ENCODE measurements at places on chromosomes 1 and 21.

DNA sequence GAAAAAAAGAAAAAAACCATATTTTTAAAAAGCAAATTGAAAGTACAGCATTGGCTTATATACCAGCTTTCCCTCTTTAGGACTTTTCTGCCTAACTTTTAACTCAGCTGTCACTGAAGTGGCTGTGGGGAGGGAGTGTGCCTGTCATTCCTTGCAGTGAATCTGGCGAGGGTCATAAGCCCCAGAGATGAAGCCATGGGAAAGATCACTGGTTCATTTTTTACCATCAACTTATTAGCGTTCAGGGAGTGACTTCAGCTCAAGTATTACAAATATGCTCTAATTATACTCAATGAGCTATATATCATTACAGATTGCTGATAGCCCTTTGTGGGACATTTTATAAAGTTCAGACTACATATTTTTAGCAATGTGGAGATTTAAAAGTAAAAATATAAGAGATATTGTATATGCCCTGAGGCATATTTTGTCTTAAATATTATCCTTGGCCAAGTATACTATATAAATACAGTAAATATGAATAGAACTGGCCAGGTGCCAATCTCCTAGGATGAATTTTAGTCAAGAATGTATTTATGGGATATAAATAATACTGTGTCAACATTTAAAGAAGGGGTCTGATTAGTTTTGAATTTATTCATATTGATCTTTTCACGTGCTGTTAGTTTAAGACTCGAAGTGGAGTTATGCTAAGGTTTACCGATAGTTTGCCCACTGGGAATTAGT is 4.4 kb downstream of the TGFB2 start:
- DNase-seq: no peak

DNA sequence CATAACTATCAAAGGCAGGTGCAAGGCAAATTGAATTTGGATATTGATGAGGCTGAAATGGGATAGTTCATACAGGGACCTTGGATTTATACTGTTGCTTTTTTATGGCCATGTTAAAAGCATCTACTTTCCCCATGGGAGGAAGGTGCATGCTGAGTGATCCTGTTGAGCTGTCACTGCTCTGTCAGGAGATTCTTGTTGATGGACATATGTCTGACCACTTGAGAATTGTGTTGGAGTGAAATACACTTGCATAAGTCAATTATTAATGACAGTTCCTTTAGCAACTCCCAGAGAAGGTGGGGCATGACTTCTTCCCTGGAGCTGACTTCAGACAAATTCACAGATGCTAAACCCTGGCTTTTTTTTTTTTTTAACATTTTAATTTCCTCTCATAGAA is 58.4 kb upstream of the DYNLT5 start:
- peak; percentile 19 for DNase-seq

DNA sequence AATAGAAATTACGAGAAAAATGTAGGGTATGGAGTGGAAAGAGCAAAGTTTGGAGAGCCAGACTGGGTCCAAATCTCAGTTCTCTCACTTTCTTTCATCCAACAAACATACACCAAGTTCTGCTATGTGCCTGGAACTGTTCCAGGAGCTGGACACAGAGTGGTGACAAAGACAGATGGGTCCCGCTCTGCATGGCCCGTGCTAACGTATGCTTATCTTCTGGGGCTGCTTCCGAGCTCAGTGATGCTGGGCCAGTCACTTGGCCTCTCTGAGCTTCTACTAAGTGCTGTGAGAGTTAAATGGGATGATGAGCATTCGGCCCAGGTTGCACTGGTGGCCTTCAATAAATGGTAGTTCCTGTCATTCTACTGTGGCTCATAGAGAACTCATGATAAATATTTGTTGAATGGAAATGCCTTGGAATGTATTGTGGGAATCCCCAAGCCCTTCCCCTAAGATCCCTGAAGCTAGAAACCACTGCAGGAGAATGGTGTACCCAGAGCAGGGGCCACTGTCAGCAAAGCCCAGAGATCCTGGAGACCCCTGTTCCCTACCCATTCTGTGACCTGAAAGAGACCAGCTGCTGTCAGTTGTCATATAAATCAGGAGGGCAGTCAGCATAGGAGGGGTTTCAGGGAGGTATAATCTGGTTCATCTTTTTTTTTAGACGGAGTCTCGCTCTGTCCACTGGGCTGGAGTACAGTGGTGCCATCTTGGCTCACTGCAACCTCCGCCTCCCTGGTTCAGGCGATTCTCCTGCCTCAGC is 3.8 kb downstream of the LEMD1 start:
- no peak for DNase-seq

DNA sequence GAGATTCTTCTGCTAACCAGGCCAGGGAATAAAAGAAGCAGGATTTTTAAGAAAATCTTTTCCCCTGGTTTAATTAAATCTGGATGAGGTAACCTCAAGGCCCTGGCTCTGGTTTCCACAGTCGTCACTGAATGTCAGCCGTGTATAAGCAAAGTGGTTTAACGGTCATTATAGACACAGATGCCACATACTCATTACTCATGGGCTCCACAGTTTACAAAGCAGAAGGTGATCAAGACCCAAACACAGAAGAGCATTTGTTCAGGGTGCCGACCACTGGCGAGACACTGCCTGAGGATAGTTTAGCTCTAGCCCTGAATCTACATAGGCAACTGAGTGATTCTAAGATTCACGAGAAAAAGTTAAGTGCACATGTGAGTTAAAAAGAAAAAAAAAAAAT is 27.8 kb upstream of the RAP1GAP start:
- DNase-seq: no peak

DNA sequence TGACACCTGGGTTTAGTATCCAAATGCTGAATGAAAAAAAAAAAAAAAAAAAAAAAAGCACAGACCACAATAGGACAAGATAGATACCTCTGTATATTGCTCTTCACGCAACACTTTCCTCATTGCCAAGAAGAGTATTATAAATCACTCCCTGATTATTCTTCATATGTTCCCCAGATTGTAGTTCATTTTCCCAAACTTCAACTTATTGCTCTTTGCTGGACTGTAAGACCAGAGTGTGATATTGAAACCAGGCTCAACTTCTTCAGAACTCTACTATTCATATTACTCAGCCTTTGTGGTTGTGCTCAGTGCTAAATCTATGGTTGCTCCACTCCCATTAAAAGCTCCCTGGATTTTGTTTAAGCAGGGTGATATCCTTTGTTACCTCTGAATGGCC is 180.4 kb downstream of the NTMT2 start:
- DNase-seq: no peak

- peak; percentile 2 for DNase-seq
These were observed 437.7 kb upstream of the OLFM3 start for GRCh38 chr1:102434421-102434820.

- no peak for DNase-seq
These were observed 19.9 kb upstream of the KCNA10 start for GRCh38 chr1:110538921-110539320.

- DNase-seq: no peak
These were observed 222.6 kb downstream of the PRDM2 start for GRCh38 chr1:13922466-13923110.

DNA sequence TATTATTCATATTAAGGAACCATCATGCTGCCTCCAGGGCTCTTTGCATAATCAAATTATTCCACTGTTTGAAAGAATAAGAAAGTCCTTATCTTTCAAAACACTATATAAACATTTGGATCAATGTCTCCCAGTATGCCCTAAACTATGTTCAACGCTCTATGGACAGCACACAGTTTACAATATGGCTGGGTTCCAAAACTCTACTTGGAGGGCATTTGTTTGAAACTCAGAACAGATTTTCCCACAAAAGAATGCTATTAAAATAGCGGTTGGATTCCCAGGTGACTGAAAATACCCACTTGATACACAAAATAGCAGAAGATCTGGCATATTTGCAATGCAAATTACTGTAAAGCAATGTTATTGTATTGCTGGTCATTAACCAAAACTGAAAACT is 3.2 kb downstream of the HAO2 start:
- DNase-seq: no peak

- no peak for DNase-seq
These were observed 185.3 kb downstream of the ZP4 start for GRCh38 chr1:237705462-237705861.

- DNase-seq: no peak
These were observed 32.2 kb downstream of the KLHDC7A start for GRCh38 chr1:18512883-18513282.

GRCh38 chr1:100448366-100448765 is 89.6 kb upstream of the GPR88 start:
- peak; percentile 14 for DNase-seq

DNA sequence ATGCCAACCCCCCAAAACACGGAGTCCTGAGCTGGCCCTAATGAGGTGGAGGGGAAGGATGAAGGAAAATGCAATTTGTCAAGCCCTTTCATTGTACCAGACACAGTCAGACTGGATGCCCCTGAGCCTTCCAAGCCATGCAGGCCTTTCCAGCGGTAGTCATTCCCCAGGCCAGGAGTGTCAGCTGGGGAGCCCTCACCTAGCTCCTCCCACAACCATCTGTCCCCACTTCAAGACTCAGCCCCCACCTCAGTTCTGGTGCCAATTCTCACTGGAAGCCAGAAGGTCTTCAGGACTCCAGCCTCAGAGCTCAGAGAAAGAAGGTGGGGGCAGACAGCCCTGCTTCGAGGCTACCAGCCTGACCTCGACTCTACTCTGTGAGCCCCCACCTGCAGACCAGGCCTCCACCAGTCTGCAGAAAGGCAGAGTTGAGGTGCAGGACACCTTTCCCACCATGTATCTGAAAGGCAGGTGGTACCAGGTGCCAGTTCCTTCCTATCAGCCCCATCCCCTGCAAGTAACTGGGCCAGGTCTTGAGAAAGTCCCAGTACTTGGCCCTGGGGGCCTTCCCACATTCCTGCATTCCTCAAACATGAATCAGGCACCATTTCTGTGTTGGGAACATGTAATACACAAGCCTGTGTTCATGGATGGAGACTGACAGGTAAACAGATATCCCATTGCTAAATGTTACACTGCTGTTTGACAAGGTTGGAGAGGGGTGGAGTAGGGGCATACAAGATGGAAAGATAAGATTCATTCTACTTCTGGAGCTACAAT is 180.6 kb upstream of the EDN2 start:
- no peak for DNase-seq

All from NCI-H1092 (cell line).